ENCODE measurements at places on chromosomes 3 and 15.

- no peak for DNase-seq
Measured at GRCh38 chr3:721086-721485, 371.7 kb upstream of the CNTN6 start.

- no peak for DNase-seq
Measured at GRCh38 chr3:110027446-110028080, 690.2 kb upstream of the DPPA4 start.

DNA sequence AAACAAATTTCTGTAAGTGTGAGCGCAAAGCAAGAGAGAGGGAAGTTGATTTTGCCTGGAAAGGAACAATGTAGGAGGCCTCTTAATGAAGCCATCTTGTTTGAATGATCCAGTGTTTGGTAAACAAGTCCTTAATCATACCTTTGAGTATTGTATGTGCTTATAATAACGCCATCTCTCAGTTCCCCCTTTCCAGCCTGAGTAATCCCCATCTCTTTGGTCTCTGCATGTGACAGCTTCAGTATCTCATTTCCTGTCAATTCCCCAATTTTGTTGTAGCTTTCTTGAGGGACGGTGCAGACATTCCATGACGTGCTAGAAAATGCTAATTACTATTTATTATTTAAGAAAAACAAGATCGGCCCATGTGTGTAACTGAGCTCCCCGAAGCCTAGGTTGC lies 349.3 kb upstream of the NR2F2 start:
- DNase-seq: no peak

DNA sequence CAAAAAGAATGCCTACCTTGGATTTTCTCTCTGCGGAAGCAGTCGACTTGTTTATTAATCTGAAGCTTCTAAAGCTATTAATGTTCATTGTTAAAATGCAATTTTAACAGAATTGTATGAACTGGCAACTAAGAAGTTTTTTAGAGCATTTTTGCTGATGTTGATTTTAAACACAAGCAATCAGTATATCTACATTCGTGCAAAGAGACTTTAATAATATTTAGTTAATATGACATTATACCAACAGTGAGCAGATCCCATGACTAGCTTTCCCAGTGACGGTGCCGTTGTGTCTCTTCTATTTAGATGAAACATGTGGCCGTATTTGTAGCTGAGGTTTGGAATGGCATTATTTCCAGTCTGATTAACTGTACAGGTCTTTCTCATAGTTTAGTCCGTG lies 88.0 kb downstream of the PEX5L start:
- DNase-seq: no peak

- DNase-seq: no peak
Measured at GRCh38 chr3:138093721-138094120, 21.7 kb downstream of the DZIP1L start.

DNA sequence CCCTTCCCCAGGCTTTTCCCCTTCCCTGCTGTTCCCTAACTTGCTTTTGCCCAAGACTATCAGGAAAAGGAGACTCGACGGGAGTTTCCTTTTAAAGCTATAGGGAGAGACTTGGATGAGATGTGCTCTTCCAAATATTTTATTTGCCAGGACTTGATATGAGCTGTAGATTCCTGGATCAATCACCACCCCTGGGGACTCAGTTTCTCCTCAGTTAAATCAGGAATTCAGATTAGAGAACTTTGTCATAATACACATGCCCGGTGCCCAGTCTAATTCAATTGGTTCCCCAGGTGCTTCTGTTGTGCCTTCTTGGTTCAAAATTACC lies 46.6 kb downstream of the SMAD6 start:
- no peak for DNase-seq

Measured in KG1 (cell line).